ENCODE measurements at places on chromosomes 2 and 18.

DNA sequence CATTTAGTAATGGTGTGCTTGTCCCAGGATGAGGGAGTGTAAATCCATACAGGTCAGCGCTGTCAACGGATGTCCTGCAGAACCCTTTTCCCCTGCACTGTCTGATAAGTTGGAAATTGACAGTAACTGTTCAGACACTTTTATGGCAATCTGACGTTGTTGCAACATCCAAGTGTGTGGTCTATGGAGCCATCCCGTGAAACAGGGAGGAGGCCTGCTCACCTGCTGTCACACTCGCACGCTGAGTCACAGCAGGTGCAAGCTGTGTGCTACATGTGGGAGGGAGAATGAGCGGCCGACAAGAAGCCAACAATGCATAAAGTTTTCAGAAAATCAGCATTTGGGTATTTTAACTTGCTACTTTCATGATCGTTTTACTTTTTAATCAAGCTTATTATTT is 43.7 kb upstream of the RMDN2 start:
- no peak for DNase-seq

- DNase-seq: no peak
These were observed 117.9 kb upstream of the NETO1 start for GRCh38 chr18:72985686-72986085.

DNA sequence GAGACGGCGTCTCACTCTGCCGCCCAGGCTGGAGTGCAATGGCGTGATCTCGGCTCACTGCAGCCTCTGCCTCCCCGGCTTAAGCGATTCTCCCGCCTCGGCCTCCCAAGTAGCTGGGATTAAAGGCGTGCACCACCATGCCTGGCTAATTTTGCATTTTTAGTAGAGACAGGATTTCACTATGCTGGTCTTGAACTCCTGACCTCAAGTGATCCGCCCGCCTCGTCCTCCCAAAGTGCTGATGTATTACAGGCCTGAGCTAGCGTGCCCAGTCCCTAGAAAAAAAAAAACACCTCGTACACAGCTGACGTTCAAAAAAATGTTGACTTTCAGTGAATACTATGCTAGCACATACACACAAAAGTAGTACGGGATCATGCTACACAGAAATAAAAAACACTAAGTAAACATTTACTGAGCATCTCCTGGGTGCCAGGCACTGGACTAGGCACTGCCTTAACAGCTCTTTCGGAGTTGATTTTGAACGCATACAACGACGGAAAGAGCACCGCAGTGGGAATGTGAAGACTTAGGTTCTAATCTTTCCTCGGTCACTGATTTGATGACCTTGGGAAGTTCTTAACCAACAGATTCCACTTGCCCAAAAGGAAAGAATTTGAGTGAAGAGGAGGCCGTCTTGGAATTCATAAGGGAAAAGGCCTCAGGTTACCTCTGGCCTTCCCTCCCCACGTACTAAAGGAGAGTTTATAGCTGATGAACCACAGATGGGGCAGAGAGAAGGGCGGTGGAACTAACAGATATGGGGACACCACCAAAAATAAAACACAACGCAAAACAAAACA is 1.1 kb downstream of the DNAJC27 start:
- DNase-seq: no peak

- DNase-seq: no peak
These were observed 414.1 kb upstream of the MYT1L start for GRCh38 chr2:2744958-2745715.

- DNase-seq: no peak
These were observed 159.0 kb downstream of the BCL11A start for GRCh38 chr2:60394463-60394862.

GRCh38 chr18:59707306-59707705 is 10.1 kb upstream of the CCBE1 start:
- DNase-seq: no peak

GRCh38 chr18:50706651-50707050 is 113.2 kb downstream of the MRO start:
- DNase-seq: no peak

GRCh38 chr2:44937688-44938240 is 3.7 kb upstream of the SIX3 start:
- peak; percentile 70 for DNase-seq

GRCh38 chr18:8936619-8937018 is 165.9 kb upstream of the NDUFV2 start:
- no peak for DNase-seq

- no peak for DNase-seq
These were observed 118.5 kb downstream of the GALNT3 start for GRCh38 chr2:165675551-165675968.
